Right ventricle myocardium superior (tissue), 1 donor: ENCODE measurements at places on chromosomes 1 and 21. TPM values are rescaled to one million over a fixed set of nuclear protein-coding genes. Genes with fewer than 3 reads are reported as not detected.

The PGBD5 gene
- total RNA-seq: 12.8 TPM

The WDR3 gene
- total RNA-seq: 12.3 TPM

The CBS gene
- 6.2 TPM for total RNA-seq

The POLR3GL gene
- 49.2 TPM for total RNA-seq

The KCNA2 gene
- 0.70 TPM for total RNA-seq

The MPL gene
- total RNA-seq: 0.40 TPM

- no peak for DNase-seq
Measured at GRCh38 chr1:211789641-211790464, 40.7 kb downstream of the LPGAT1 start.

DNA sequence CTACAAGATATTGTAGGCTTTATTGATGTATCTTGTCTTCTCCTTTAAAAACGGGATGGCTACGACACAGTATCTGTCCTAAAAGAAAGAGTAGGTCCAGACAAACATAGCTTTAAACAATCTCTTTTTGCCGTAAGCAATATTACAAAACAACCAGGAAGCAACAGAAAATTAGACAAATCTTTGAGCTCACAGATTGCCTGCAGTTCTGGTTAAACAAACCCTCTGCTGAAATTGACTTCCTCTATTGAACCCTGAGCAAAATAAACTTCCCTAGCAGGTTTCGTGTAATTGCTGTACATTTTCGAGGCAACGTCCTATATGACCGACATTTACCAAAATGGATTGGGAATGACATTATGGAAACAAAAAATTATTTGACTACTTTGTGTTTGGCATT lies 50.6 kb downstream of the CHML start:
- no peak for DNase-seq

DNA sequence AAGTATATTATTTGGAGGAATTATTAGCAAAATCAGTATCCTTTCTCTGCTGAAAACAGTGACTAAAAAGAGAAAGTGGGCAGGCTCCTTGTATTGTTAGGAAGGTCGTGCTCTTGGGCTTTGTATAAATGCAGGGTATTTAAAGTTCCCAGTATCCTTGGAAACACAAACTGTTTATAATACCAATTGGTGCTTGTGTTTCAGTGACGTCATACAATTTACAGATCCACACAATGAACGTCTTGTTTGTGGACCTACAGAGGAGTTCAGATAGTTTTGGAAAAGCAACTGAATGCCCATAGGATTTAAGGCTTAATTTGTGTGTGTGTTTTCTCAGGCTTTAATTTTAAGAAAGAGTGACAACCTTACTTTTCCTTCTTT lies 168.2 kb downstream of the RASAL2 start:
- DNase-seq: no peak

DNA sequence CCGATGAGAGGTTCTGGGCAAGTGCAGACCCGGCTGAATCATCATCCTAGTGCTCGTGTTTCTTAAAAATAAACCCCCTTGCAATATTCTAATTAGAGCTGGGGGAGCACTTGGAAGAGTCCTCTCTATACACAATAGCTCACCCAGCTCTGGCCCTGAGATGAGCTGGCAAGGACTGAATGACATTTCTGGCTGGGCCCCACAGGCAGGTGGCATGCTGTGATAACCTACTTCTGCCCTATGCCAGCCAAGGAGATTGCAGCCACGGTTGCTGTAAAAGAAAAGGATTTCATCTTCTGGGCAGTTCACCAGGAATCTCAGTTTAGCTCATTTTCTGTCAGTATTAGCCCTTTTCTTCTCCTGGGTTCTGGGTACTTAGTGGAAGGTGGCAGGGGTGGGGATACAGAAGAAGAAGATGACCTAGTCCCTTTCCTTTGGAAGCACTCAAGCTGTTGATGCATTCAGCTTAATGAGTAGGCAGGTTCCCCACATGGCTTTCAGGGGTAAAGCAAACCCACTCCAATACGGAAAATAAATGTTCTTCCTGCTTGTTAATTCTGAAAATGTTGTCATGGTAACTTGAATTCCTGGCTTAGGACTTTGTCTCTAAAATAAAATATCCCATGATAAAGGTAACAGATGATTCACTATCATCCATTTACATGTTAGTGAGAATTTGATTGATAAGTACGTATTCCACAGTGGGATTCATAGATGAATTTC lies 32.2 kb downstream of the VASH2 start:
- DNase-seq: no peak

DNA sequence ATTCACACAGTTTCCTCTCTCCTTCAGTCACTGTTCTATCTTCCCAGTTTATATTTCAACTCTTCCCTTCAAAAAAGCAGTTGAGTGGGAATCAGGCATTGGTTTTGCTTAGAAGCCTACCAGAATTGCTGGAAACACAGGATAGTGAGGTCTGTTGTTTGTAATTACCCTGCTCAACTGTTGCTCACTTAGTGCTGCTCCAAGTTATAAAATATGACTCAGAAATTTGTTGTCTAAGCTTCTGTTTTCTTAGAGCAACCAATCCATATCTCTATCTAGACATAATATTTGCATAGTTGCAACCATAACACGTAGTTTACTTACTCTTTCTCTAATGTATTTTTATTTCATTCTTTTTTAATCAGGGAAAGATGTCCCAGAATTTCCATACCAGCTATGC lies 87.9 kb downstream of the MACF1 start:
- DNase-seq: no peak

GRCh38 chr1:150985179-150985825 lies 3.2 kb downstream of the ANXA9 start:
- DNase-seq: no peak

DNA sequence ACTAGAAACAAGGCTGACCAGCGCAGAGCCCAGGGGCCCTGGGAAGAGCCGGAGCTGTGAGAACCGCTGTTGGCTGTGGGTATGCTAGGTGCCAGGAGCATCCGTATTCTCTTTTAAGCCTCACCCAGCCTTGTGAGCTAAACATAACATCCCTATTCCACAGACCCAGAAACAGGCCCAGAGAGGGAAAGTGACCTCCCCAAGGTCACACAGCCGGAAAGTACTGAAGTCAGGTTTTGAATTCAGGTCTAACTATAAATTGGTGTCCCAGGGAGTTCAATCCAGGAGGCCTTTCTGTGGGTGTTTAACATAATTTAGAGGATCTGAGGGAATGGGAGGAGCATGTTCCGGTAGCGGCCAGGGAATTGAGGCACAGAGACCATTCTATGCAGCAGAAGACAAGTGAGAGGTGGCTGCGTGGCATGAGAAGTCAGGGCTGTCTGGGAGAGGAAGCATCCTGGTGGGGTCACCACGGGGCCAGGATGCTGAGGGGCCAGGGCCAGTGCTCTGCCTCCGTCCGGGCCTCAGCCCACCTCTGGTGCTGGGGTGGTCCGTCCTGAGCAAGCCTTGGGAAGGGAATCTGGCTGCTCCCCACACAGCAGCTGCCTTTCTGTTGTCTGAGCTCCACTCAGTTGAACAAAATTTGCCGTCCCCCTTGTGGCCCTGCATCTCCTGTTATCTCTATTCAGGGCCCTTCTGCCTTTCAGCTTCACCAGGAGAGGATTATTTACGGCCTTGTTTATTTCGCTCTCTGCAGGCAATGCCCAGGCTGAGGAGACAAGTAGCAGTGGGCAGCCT lies 338.8 kb upstream of the VAMP3 start:
- peak; percentile 11 for DNase-seq

GRCh38 chr1:203342192-203342940 lies 8.6 kb downstream of the FMOD start:
- peak; percentile 50 for DNase-seq

DNA sequence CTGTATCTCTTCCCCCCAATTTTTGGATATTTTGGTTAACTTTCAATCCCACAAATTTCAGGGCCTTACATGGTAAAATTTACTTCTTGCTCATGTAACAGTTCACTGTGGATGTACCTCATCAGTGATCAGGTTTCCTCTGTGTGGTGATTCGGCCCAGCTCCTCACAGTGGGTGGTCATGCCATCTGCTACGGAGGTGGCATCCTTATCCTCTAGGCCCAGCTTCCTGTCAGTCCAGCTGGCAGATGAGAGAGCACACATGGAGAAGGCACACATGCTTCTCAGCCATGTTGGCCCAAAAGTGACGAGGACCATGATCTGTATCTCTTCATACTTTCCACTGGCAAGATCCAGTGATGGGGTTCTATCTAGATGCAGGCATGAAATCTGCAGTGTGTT lies 27.2 kb downstream of the PCBP3 start:
- no peak for DNase-seq

- DNase-seq: no peak
Measured at GRCh38 chr1:171495444-171495843, 10.1 kb downstream of the PRRC2C start.

GRCh38 chr1:25711555-25712298 lies 88.3 kb upstream of the SELENON start:
- peak; percentile 70 for DNase-seq

DNA sequence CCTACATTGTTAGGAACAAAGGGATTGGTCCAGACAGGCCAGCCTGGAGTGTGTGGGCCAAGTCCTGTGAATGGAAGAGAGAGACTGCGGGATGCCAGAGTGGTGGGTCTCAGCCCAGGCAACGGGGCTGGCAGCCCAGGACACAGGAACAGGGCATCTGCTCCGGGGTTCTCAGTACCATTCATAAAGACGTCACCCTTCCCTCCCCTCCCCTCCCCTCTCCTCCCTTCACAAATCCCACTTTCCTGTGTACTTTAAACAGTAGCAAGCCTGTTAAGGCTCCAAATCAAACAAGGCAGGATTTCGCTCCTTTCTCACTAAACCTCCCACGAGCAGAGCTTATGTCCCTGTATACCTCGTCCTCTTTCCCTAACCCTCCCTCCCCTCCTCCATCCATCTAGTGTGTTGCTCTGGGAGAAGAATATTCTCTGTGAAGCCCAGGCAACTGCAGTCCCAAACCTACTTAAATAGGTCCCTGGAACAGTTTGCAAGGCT lies 4.2 kb upstream of the PLXNA2 start:
- no peak for DNase-seq

DNA sequence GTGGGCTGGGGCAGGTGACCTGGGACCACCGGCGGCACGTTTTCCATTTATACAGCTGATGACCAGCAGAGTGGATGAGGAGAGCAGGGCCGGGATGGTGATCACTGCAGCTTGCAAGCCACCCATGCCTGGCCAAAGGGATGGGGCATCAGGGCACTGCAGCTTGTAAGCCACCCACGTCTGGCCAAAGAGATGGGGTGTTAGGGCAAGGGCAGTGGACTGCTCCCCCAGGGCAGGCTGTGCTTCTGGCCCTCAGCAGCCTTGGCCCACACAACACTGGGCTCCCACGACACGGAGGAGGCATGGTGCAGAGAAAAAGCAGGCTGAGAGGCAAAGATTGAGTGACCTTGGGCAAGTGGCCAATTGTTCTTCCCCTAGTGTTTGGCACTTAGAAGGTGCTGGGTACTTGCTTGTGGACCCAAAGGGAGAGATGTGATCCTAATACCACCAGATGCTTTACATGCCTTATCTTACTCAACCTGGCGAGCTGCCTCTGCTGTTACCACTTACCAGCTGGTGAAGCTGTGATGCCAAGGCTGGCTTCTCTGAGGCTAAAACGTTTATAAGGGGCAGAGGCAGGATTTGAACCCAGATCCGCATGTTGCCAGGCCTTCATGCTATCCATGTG lies 48.3 kb downstream of the TRIM62 start:
- no peak for DNase-seq
